MV-4-11 (cell line): ENCODE measurements at places on chromosomes 7 and 10.

DNA sequence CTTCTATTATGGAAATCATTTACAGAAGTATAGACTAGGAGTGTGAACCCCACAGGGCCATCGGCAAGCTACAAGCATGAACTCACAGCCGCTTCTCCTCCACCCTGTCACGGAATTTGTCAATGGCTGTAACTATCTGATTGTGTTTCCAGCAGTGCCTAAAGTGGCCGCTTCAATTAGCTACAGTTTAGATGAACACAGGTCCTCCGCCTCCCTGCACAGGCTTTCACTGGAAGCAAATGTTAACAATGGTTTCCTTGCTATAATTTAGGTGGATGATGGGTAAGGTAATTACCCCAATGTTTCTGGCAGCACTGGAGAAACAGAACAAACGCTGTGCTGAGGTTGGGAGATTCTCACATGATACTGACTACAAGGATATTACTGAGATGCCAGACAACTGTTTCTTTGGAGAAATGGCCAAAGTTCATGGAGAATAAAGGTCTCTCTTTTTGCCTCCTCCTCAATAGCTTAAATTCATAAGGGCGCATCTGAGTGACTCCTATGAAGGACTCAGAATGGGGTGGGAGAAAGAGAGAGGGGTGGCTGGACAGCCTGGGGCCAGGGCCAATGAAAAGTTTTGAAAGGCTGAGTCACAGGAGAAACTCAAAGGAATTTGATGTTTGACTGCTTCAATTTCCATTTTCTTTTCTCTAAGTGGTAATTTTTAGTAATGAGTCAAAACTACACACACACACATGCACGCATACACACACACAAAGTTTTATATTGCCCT, 78.9 kb downstream of the SVIL start:
- DNase-seq, result no peak

GRCh38 chr10:5035356-5035755, 31.7 kb upstream of the AKR1C2 start:
- no peak for DNase-seq

DNA sequence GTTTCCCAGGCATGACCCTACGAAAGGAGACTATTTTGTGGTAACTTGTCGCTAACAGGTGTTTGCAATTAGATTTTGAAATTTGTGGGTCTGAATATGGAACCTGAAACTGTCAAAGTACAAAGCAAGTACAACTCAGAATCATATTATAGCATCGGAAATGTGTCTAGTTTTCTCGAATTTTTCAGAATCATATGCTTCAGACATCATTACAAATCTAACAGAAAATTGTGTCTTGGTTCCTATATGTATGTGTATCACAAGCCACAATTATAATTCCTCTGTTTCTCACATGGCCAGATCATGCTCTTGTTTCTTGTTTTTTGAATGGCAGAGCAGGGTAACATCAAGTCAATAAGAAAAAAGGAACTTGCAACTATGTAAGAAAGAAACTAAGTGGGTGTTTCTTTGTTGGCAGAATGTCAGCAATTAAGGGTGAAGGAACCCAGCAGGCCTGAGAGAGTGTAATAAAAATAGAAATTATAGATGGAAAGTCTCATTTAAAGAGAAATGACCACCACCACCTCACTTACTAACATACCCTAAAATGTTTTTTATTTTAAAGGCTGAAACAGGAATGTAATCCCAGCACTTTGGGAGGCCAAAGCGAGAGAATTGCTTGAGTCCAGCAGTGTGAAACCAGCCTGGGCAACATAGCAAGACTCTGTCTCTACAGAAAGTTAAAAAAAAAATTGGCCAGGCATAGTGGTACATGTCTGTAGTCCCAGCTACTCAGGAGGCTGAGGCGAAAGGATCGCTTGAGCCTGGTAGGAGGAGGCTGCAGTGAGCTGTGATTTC, 51.3 kb downstream of the PRTFDC1 start:
- peak; percentile 88 for DNase-seq

- no peak for DNase-seq
Measured at GRCh38 chr7:77320137-77320536, 96.0 kb downstream of the GSAP start.

GRCh38 chr7:22660293-22660692, 66.7 kb upstream of the IL6 start:
- no peak for DNase-seq

DNA sequence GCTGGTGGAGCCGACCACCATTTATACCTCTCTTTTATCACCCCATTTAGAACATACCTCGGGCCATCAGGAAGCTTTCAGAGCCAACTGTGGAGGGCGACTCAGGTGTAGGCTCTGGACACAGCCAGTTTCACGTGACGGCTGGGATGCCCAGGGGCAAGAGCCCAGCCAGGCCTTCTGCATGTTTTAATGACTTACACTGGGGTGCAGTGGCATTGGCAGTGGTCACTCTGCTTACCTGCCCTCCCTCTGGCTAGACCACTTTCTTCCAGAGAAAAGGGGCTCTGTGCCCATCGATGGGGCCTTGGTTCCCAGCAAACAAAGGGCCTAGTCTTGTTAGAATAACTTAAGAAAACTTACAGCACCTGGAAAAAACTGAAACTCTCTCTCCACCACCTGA, 50.0 kb downstream of the PNLIPRP2 start:
- DNase-seq, result no peak

DNA sequence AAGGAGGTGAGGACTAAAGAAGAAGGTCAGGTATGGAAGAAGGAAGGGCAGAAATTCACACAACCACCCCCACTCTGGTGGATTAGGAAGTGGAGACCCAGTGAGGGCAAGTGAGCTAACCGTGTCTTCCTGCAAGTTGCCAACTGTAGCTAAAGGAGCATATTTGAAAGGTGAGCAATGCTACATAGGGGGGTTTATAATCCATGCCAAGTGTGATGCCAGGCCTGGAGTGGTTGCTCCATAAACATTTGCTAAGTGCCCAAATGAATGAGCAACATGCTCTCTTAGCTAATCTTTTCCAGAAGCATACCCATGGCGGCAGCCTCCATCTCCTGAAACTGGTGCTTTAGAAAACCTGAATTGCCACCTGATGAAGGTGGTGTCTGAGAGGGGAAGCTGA, 121.6 kb downstream of the LRRC18 start:
- DNase-seq, result no peak

GRCh38 chr7:132295175-132295574, 281.1 kb downstream of the PLXNA4 start:
- no peak for DNase-seq

GRCh38 chr10:29951441-29951931, 107.9 kb downstream of the JCAD start:
- no peak for DNase-seq

DNA sequence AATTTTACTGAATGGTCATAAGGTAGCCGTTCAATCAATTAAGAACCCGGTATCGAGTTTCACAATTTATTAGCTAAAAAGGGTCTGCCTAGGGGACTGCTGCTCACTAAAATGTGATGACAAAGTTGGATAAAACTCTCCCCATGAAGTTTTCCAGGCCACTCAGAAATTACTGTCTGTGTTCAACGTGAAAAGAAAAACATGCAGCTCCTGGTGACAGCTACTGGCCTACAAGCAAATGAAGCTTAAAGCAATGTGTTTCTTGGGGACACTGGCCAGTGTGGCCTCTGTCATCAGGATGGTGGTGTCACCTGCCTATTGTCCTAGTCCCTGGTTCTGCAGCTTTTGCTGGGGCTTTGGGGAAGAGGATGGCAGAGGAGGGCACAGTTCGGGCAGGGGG, 222.6 kb downstream of the WDR11 start:
- no peak for DNase-seq

DNA sequence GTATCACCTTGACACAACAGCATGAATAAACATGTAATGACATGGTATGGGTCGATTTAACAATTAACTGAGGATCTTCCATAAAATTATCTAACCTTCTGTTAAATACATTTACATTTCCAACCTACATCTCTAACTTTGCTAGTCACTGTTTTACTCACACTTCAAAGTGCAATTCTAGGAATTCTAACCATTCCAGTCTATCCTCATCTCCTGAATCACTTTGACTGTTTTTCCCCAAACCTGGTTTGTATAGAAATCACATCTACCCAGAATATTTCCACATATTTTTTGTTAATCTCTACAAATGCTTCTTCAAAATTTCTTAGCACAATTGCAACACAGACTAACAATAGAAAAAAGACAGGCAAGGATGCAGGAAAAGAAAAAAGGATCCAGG, 6.2 kb downstream of the ABI1 start:
- no peak for DNase-seq

DNA sequence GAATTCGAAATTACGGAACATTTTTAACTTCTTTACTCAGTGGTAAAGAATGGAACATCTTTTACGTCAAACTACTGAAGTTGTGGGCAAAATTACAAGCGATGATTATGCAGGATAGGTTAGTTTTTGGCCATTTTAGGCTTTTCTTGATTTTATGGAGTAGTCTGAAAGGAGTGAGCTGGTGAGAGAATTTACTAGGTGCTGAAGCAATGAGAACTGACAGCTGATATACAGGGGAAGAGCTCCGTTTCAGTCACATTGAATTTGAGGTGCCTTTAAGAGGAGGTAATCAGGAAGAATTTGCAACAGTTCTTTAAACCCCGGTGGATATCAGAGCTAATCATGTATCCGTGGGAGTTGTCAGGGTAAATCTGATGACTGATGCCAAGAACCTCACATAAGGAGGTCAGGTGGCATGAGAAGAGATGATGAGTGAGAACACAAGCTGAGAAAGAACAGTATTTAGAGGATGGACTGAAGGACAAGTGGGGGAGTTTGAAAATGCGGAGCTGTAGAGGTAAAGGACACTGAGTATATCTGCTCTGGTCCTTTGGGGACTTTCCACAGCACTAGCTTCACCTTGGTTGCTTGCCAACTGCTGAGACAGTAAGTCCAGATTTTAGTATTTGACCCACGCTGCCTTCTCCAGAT, 104.3 kb downstream of the AHR start:
- no peak for DNase-seq

GRCh38 chr10:61632057-61632670, 30.6 kb upstream of the CABCOCO1 start:
- DNase-seq, result no peak
